Activated T-cell treated with anti-CD3 and anti-CD28 coated beads, Interleukin-2, amount 50 U/mL, for 72 hours (primary cell): ENCODE measurements at places on chromosomes 2 and 18. TPM values are rescaled to one million over a fixed set of nuclear protein-coding genes. Genes with fewer than 3 reads are reported as not detected.

- H3K4me1 ChIP-seq = no peaks in the 10 kb centered on the region
- no peaks in the 10 kb centered on the region for H3K36me3 ChIP-seq
- H3K4me3 ChIP-seq = no peak overlapping the region
- H3K27ac ChIP-seq = no peak overlapping the region
- H3K27me3 ChIP-seq = no peaks in the 10 kb centered on the region
Measured at GRCh38 chr2:236882930-236883329, 202.8 kb upstream of the COPS8 start.

Gene UGT1A8
- total RNA-seq = not detected

DNA sequence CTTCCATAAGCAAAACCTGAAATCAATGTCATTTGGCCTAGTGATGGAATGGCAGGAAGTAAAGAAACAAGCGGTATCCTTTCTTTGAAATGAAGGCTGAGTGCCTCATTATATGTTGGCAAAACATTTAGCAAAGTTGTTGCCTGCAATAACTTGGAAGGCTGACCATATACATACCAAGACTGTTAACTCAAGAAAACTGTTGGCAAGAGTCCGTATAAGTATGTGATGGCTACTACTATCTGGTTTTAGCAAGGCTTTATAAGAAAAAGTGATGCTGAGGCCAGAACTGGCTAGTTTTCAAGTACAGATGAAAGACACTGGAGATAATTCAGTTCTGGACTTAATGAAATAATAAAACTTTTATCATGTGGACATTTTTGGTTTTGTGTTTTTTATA, 356.2 kb downstream of the ZNF521 start:
- H3K27me3 ChIP-seq = peaks cover 5% of the 10 kb centered on the region
- H3K4me1 ChIP-seq = no peaks in the 10 kb centered on the region
- H3K27ac ChIP-seq = no peak overlapping the region
- DNase-seq = no peak

Gene DSG1
- not detected for total RNA-seq

DNA sequence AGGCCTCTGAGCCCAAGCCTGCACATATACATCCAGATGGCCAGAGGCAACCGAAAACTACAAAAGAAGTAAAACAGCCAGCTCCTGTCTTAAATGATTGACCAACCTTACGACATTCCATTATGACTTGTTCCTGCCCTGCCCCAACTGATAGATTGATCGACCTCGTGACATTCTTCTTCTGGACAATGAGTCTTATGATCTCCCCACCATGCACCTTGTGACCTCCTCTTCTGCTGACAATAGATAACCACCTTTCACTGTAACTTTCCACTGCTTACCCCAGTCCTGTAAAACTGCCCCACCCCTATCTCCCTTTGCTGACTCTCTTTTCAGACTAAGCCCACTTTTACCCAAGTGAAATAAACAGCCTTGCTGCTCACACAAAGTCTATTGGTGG, 670.0 kb upstream of the PKDCC start:
- no peak for DNase-seq
- no peaks in the 10 kb centered on the region for H3K36me3 ChIP-seq

DNA sequence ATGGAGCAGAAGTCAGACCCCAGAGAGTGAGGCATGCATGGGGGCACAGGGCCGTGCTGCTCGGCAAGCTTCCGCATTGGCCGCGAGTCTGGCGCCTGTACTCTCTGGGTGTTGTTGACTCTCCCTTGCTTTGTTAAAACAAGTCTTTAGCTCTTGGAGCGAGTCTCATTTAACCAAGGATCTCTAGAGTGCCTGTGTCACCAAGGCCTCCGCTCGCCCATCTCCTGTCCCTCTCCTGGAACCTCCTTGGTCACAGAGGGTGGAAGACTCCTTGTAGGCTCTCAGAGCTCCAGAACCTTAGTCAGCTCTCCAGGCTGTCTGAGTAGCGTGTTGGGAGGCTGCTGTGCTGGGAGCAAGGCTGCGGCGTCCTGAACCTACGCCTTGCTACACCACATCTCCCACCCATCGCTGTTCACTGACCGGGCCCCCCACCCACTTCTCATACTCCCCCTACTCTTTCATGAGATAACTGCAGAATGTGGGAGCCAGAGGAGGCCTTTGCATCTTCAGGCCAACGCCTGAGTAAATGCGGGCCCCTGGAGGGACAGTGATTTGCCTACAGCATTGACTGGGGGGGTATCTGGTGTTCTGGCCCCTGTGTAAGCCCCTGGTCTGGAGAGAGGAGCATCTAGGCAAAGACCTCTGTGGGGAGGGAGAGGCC, 66.1 kb downstream of the CIB4 start:
- H3K4me1 ChIP-seq = no peaks in the 10 kb centered on the region
- H3K27me3 ChIP-seq = peaks cover 30% of the 10 kb centered on the region
- H3K36me3 ChIP-seq = no peaks in the 10 kb centered on the region
- DNase-seq = no peak

DNA sequence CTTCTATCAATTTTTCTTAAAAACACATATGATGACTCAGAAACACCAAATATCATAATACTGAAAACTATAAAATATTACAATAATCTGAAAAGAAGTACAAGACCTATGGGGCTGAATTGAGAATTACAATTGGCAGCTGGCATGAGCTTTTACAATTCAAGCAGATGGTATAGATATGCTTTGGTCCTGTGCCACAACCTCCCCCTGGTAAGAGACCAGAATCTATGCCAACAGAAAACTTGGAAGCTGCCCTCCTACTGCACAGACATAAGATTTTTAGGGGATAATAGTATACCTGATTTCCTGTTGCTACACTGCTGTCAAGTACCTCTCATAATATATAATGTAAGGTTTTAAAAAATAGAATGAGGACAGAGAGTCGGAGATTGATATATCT, 46.8 kb upstream of the CDH7 start:
- H3K4me1 ChIP-seq = no peaks in the 10 kb centered on the region
- H3K27ac ChIP-seq = no peak overlapping the region
- DNase-seq = no peak
- H3K4me3 ChIP-seq = no peak overlapping the region

DNA sequence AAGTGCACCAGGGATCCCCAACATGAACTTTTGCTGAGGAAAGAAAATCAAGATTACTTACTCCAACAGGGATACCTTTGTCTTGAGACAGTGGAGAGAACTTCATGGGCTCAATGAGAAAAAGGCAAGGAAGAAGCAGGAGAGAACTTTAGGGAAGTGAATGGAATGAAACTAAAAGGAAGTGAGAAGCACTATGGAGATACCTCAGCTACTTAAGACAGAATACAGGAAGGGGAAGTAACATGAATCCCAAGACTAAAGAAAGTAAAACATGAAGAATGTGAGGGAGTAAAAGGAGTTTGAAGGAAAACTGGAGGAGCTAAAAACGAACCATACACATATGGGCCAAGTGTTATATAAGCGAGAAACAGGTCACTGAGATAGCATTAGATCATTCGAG, 32.4 kb upstream of the ACTR3 start:
- no peak for DNase-seq
- peaks cover 2% of the 10 kb centered on the region for H3K36me3 ChIP-seq
- no peak overlapping the region for H3K4me3 ChIP-seq
- peaks cover 12% of the 10 kb centered on the region for H3K4me1 ChIP-seq
- H3K27me3 ChIP-seq = no peaks in the 10 kb centered on the region
- no peak overlapping the region for H3K27ac ChIP-seq

Gene CFAP210
- not detected for total RNA-seq

DNA sequence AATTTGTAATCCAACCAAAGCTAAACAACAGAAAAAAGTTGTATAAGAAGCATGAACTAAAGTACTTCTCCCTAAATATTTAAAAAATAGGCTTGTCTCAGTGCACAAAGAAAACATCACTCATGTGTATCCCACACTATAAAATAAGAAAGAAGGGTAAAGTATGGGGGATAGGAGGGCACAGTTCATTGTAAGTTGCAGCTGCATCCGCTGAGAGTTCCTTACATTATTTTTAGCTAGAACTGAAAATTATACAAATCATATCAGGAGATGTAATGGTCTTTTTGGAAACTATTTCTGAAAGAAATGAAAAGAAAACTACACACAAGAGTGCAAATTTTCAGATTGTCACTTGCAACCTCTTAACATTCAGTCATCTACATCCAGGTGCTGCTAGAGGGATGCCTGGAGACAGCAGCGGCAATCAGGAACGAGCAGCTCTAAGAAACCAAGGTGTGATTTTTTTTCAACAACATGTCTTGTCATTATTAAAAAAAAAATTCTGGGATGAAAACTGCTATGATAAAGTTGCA, 273.6 kb downstream of the ASXL3 start:
- no peaks in the 10 kb centered on the region for H3K4me1 ChIP-seq
- H3K4me3 ChIP-seq = no peak overlapping the region
- no peaks in the 10 kb centered on the region for H3K27me3 ChIP-seq
- no peaks in the 10 kb centered on the region for H3K36me3 ChIP-seq
- no peak overlapping the region for H3K27ac ChIP-seq
- DNase-seq = no peak

DNA sequence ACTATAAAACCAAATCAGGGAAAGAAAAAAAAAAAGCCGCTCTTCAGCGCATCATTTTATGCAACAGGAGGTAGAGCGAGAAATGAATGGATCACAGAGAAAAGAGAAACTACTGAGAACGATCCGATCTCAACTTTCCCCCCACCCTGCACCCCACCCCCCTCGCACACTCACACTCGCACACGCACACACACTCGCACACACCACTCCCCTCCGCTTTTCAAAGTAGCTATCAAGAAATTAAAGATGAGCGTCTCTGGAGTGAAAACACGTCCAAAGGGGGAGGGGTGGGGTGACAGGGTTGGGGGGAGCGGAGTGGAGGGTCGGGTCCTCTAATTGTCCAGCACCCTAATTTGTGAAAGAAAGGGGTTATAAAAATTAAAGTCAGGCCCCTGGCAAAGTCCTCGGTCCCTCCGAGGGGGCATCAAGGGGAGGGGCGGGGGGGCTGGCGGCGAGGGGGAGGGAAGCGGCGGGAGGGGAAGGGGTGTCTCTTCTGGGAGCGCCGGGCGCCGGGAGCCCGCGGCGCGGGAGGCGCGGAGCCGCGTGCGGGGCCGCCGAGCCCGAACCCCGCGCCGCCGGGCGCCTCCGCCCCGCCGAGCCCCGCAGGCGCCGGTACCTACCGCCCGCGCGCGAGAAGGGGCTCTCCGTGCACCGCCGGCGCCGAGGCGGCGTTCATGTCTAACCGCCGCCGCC, 428 bp downstream of the TCF4 start:
- peaks cover 7% of the 10 kb centered on the region for H3K36me3 ChIP-seq
- H3K4me3 ChIP-seq = peak overlapping the region; percentile 88
- H3K27me3 ChIP-seq = peaks cover 36% of the 10 kb centered on the region
- no peak overlapping the region for H3K27ac ChIP-seq
- DNase-seq = no peak

GRCh38 chr2:147495734-147496133, 349.1 kb upstream of the ACVR2A start:
- H3K4me1 ChIP-seq = peaks cover 21% of the 10 kb centered on the region
- H3K27me3 ChIP-seq = no peaks in the 10 kb centered on the region
- no peak for DNase-seq

Gene HMSD
- total RNA-seq = 65.8 TPM

GRCh38 chr18:77651441-77651840, 401.8 kb downstream of the GALR1 start:
- no peak overlapping the region for H3K27ac ChIP-seq
- no peak for DNase-seq
- H3K36me3 ChIP-seq = no peaks in the 10 kb centered on the region
- peaks cover 14% of the 10 kb centered on the region for H3K27me3 ChIP-seq

Gene KIAA2012
- total RNA-seq = not detected

DNA sequence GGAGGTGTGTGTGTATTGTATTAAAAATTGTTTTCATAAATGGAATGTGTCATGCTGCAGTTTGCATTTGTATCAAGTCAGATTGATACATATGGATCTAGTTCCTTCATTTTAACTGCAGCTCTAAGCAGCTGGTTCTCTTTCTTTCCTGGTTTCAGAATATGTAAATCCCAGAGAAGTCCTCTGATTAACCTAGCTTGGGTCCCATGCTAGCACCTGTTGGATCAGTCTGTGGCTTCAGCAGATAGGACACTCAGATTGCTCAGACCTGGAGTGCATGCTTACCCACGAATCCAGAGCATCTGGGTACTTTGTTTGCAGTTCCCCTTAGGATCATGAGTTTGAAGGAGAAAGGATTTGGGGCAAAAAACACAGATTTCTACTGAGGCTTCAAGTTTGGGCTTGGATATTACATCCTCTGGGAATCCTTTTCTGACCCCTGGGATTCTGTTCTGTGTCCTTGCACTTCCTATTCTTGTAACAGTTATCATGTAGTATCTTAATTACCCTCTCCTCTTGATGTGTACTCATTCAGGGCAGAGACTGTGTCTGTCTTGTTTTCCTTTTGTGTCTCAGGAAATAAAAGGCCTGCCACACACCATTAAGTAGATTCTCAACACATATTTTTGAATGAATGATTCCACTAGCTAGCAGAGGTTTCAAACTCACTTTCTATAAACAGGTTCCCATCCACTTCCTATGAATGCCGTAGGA, 142.1 kb downstream of the PHLPP1 start:
- peaks cover 6% of the 10 kb centered on the region for H3K4me1 ChIP-seq
- no peaks in the 10 kb centered on the region for H3K36me3 ChIP-seq
- no peaks in the 10 kb centered on the region for H3K27me3 ChIP-seq

DNA sequence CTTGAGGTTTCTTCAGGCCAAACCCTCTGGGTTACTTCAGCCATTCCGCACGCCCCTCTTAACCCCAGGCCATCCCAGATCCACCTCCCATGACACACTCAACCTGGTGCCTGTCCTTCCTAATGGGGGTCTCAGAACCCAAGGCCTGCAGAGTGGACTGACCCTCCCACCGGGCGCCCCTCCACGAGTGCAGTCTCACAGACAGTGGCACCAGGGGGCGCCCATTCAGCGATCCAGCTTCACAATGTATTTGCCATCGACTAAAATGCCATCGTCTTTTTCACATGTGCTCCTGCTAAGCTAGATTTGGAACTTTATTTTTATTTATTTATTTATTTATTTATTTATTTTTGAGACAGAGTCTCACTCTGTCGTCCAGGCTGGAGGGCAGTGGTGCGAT, 38.5 kb downstream of the INPP5D start:
- H3K27me3 ChIP-seq = no peaks in the 10 kb centered on the region
- no peak overlapping the region for H3K27ac ChIP-seq
- no peak for DNase-seq
- peaks cover 59% of the 10 kb centered on the region for H3K4me1 ChIP-seq
- H3K36me3 ChIP-seq = peaks cover 14% of the 10 kb centered on the region

GRCh38 chr2:69385443-69386151, 1.4 kb downstream of the GFPT1 start:
- peak overlapping the region; percentile 91 for H3K27ac ChIP-seq
- H3K4me3 ChIP-seq = peak overlapping the region; percentile 91
- DNase-seq = no peak

Gene DUSP19
- total RNA-seq = 2.8 TPM

GRCh38 chr18:3472681-3473544, 22.9 kb downstream of the TGIF1 start:
- peak; percentile 18 for DNase-seq
- H3K36me3 ChIP-seq = peaks cover 4% of the 10 kb centered on the region
- H3K4me1 ChIP-seq = peaks cover 22% of the 10 kb centered on the region
- peak overlapping the region; percentile 75 for H3K4me3 ChIP-seq
- peak overlapping the region; percentile 62 for H3K27ac ChIP-seq
